NCI-H1436 treated with DMSO at 0.1 percent for 48 hours (cell line): ENCODE measurements at places on chromosomes 2 and 18.
A peak's percentile ranks its signal among the peaks of the same experiment; 100 is the strongest.

DNA sequence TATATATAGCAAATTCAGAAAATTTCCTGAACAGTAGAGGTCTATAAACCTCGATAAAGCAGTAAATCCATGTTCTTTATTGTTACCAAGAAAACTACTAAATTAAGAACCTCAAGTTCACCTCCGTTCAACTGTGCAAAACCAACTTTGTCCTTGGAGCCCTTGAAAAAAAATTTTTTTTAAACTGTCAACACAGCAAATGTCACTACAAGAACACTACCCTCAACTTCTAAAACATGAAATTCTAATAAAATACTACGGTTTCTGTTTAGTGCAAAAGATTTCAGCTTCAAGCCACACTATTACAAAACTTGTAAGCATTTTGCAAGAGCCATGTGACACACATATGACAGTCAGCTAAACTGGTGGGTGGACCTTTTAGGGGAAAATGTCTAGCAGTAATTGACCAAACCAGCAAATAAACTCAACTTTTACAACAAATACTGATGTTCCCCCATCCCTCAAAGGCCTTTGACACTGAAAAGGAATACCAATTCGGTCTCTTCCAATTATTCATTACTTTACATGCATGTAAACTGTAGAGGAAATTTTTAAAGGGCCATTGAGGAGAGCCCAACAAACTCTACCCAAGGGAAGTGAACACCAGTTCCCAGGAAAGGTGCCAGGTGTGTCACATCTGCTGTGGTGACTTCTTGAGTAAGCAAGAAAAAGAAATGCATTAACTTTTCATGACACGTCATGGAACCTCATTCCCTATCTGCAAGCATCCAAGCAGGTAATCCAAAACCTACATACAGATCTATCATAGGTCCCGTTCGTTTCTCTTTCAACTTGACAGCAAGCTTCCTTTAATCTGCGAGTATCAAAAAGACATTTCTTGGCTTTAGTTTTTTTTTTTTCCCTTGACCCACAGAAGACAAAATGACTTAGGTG, 1.4 kb downstream of the RAB1A start:
- no peak for DNase-seq

DNA sequence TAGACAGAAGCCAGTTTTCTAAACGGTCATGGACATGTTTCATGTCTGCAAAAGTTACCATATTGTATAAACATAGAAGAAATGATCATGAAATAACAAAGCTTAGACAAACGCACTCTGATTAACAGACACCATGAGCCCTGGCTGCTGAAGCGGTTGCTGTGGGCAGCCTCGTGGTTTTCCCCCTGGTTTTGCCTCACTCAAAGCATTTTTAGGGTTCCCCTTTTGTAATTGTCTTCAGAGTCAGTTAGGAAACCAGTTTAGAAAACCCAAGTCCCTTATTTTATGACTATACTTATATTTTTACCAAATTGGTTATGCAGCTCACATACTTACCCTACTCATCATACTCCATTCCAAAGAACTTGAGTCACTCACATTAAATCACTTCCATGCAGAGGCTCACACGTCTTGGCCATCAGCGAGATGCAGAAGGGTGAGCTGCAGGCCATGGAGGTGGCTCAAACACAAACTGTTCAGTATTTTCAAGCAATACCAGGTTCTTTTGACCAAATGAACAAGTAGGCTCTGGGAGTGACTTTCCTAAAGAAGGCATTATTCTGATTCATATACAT, 105.6 kb upstream of the SALL3 start:
- DNase-seq, result no peak

DNA sequence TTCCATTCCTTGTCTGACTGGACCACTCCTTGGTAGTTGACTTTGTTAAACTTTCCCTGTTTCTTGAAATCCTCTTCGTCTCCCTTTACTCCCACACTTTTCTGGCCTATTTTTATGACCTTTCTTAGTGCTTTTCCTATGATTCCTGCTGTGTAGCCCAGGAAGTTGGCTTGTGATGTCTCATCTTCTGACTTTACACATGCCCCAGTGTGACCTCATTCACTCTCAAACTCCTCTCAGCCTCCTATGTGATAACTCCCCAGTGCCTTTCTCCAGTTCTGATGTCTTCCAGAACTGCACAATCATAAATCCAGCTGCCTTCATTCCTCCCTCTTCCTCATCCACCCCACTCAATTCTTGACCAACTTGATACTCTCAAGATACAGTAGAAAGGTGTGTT, 407.6 kb downstream of the TGIF1 start:
- no peak for DNase-seq

DNA sequence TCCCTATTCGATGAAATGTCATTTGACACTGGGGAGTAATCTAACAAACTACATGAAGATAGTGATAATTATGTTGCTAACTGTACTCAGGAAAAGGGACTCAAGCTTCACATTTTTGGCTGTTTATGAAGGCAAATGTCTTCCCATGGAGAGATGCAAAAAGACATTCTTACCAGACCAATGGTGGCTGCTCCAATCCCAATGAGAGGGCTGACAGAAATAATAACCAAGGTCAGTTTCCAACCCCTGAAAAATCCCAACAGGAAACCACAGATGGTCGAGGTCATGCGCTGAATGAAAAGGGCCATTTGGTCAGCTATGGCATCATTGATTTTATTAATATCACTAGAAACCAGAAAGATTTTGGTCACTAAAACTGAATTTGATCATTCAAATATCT, 37.6 kb downstream of the ABCB11 start:
- no peak for DNase-seq

- DNase-seq, result no peak
Observed at GRCh38 chr2:162175714-162176113, 23.7 kb upstream of the GCG start.

GRCh38 chr2:207230261-207231105, 64.7 kb upstream of the KLF7 start:
- DNase-seq, result no peak

GRCh38 chr2:10826625-10827024, 14.0 kb upstream of the PDIA6 start:
- no peak for DNase-seq

DNA sequence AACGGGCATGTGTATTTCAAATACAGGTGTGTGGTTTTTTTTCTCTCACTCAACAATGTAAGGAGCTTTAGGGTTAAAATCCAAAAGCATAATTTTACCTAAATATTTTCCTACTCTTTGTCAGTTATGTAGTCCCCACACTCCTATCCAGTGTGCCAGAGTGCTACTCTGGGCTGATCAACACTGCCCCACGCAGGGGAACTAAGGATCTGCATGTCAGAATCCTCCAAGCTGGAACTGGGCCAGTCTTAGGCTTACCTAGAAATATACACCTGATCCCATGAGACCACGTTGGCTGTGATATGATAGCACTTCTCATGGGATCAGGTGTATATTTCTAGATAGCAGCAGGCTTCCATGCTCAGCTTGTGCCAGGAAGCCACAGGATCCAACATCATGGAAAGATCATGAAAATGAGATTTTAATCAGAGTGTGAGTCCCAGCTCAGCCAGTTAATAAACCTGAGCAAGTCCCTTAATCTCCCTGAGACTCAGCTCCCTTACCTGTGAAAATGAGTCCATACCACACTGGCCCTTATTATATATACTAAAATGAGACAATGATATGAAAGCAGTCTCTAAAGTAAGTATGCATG, 29.7 kb downstream of the CCDC141 start:
- peak; percentile 79 for DNase-seq

DNA sequence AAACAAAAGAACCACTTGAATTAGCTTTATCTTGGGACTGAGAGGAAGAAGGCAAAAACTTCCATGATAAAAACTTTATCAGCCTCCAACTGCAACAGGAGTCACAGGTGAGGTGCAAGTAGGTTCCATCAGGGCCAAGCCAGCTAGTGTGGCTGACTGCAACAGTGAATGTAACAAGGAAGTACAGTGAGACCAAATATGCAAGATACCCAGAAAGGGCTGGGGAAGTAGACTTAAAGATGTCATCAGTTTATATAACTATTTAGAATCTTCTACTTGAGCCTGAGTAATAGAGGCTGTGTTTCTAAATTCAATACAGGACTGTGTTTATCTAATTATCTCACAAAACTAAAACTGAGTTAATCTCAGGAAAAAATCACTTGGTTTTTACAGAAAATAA, 14.8 kb downstream of the PLEKHM3 start:
- no peak for DNase-seq

- no peak for DNase-seq
Observed at GRCh38 chr2:127514485-127514884, 11.8 kb downstream of the IWS1 start.

DNA sequence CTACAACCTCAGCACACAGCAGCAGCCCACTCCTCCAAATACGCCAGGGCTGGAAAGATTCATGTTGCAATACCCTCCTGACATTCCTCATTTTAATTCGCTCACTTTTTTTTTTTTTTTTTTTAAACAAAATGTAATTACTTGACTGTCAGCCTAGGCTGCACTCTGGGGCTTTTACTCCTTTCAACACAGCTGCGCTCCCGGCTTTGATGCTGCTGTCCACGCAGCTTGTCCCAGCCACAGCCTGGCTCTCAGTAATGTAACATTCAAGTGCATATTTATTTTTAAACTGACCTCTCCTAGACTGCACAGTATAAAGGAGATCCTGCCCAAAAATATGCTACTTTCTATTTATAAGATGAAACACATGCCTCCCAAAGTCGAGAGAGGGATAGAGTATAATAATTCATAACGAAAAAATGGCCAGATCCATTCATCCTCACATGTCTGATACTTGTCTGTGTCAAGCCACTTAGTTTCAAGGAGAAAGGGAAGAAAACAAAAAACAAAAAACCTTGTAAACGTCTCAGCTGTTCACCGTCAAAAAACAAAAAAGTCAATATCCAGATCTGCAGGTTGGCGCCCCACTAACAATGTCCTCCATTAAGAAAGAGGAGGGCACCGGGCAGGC, 949 bp downstream of the CDC42EP3 start:
- no peak for DNase-seq

DNA sequence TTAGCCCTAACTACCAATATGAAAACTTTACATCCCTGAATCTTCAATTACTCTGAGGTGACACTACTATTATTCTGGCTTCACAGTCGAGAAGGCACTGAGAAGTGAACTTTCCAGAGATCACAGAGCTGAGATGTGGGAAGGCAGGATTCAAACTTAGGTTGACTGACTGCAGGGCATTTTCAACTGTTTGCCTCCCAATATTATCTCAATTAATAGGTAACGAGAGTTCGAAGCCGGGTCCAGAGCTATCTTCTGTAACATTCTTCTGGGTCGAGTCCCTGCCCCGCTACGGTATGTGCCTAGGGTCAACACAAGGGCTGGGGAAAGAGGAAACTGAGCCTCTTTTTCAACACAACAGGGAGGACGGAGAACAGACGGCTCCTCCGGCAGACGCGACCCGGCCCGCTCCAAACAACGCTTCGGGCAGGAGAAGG, 740 bp downstream of the CHMP3 start:
- DNase-seq, result no peak

- DNase-seq, result no peak
Observed at GRCh38 chr2:238061315-238062202, 758 bp downstream of the SCLY start.

- DNase-seq, result no peak
Observed at GRCh38 chr2:4964579-4964978, 727.6 kb upstream of the SOX11 start.

GRCh38 chr18:77086034-77086433, 46.5 kb downstream of the MBP start:
- no peak for DNase-seq

DNA sequence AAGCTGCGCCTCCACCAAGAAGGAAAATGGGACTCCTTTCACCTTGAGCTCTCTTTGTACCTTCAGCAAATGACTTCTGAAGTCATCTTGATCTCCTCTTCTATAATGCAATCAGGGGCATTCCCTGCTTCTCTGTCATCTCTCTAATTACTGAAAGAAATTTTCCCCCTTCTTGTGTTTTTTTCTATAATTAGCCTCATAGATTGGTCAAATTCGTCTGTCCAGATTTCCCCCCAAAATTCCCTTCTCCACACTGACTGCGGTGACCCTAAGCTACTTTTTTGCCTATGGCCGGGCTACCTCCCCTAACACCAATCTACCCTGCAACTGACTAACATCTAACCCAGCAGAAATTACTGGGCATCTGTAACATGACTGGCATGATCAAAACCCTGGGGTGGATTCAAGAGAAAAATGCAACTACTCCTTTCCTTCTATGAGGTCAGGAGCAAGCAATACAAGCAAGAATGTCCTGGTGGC, 168.6 kb downstream of the BCL2 start:
- no peak for DNase-seq
